ENCODE measurements at places on chromosomes 16 and 17.

GRCh38 chr16:1309888-1310831 lies 724 bp downstream of the UBE2I start:
- no peak for DNase-seq

DNA sequence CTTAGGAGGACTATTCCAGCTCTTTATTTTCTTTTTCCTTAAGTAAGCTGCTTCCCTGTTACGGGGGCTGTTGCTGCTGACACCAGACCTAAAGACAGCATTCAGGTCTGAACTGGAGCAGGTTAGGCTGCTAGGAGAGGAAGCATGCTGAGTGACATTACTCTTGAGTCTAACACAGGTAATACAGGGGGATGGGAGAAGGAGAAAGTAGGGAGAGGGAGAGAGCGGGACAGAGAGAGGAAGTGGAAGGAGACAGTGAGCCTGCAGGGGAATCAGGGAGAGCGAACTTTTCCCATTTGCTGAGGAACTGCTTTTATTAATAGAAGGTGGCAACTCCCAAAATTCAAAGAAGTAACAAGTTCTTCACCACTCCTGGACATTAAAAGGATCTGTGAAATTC lies 130.9 kb downstream of the PARN start:
- no peak for DNase-seq

GRCh38 chr17:51741458-51741857 lies 417.1 kb downstream of the CA10 start:
- DNase-seq, result peak; percentile 16

GRCh38 chr17:67216578-67217320 lies 28.2 kb downstream of the HELZ start:
- DNase-seq, result no peak

DNA sequence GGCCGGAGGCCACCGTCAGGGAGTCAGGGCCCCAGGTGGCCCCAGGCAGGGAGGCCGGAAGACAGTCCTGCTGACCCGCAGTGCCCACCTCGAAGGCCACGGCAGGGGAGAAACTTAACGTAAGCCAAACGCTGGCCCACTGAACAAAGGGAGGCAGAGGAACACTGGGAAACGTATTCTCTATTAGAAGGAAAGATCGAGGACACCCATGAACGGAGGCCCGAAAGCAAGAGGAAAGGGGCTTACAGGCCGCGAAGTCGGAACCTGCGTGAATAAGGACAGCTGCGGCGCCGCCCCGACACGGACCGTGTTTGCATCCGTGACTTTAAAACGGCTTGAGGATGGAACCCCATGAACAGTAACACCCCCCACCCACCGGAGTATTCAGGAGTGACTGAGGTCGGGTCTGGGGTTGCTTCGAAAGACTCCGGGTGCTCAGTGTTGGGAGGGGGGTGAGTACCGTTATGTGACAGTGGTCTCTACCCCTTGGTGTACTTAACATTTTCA lies 102.4 kb upstream of the METRNL start:
- DNase-seq, result no peak

GRCh38 chr16:83366228-83366627 lies 441.6 kb upstream of the HSBP1 start:
- DNase-seq, result no peak

DNA sequence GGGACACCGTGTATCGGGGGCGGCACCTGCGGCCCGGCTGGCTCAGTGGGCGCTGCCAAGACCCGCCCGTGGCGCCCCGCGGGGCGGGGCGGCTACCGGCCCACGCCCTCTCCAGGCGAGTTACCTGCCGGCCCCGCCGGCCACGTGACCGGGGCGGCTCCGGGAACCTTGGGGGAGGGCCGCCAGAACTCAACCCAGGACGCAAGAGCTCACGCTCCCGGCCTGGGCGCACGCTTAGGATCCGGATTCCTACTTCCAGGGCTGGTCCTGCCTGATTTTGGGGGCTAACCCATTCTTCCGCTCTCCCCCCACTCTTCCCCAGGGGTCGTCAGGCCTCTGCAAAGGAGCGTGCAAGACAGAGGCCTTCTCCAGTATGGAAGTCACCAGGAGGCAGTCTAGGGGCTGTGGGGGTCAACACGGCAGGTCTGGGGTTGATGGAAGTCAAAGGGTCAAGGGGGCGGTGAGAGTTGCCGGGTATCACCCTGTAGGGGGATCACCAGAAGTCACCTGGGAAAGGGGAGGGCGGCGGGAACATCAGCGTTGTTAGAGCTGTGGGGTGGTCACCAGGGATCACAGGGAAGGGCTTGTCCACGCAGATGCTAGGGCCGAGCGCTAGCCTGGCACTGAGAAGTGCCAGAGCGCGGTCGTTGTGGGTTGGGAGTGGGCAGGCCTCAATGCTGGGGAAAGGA lies 354 bp upstream of the ESRP2 start:
- DNase-seq, result peak; percentile 82

- no peak for DNase-seq
Measured at GRCh38 chr16:73062743-73063733, 15.1 kb upstream of the ZFHX3 start.

DNA sequence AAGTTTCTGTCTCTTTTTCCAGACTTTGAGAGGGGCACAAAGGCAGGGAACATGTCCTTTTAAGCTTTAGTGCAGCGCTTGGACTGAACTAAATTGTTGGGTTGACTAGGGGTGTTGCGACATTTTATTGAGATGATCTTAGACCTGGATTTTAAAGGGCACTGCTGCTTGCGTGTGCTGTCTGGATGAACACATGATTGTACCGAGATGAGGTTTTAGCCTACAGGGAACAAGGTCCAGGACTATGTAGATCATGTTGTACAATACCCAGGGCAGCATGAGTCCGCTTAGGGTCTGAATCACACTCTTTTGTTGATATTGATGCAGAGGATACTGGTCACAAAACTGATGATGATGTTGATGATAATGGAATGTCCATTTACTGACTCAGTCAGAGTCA lies 5.2 kb upstream of the RGS9 start:
- DNase-seq, result no peak

DNA sequence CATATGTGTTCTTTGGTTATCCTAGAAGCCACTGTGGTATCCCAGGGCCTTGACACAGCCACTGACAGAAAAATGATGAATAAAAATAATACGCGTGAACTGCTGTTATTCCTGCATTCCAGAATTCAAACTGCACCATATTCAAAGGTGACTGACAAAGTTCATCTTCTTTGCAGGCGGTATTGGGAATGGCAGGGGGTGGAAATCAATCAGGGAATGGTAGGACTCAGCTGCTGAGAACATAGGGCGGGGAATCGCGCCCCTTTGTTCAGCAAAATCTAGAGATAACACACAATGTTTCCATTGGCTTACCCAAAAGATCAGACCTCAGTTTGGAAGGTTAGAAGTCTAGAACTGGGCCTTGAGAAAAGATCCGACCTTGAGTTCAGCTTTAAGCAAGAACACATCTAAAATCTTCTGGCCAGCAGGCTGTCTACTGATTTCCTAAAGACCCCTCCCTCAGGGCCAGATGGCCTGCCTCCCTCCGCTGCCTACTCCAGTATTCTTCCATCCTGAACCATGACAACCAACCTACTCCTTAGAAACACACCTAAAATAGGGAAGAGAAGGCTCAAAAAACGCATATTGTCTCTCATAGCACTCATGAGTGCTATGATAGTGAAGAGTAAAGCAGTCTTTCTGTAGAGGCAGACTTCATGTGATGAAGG lies 34.1 kb downstream of the CDK5R1 start:
- no peak for DNase-seq

- no peak for DNase-seq
Measured at GRCh38 chr17:20975566-20975965, 67.2 kb downstream of the USP22 start.

DNA sequence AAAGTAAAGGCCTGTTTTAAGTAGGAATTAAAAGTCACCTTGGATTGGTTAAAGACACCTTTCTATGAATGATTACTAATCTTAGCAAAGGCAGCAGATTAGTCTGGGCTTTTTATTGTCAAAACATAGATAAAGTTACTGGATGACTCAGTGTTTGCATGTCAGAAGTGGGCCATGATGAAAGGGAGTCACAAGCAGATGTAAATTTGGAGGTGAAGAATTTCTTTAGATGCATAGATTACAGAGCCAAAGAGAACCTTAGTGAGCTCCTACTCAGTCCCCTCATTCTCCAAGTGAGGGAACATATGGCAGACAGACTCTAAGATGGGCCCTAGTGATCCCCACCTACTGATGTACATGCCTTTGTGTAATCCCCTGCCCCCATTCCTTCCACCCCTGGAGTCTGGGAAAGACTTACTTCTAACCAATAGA lies 124.5 kb downstream of the HS3ST3A1 start:
- DNase-seq, result no peak

DNA sequence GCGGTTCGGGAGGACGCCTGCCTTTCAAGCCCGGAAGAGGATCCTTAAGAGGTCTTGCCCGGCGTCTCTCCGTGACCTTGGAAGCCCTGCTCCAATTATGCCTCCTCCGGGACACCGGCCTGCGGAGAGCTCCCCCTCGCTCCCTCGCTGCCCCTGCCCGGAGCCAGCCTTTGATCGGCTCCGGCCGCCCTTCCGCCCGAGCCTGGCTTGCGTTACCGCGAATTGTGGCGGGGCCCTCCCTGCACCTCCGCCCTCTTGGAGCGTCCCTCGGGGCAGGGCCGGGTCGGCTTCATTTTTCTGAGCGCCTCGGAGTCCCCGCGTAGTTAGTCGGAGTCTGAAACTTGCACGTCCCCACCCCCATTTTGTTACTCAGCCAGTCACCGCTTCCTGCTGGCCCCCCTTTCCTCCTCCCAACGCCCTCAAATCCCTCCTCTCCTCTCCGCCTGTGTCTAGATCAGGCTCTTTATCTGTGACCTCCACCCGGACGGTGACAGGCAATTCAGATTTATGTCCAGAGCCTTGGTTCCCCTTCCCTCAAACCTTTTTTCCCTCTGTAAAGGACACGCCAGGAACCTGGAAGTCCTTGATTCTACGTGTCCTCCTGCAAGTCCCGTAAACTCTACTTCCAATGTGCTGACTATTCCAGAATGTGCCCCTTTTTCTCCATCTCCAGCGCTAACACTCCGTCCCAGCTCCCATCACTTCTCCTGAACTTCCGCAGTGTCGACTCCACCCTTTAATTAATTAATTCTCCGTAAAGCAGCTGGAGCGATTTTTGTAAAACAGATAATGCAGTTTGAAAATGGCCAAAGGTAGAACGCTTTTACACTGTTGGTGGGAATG lies 569 bp upstream of the RABEP2 start:
- DNase-seq, result peak; percentile 73

DNA sequence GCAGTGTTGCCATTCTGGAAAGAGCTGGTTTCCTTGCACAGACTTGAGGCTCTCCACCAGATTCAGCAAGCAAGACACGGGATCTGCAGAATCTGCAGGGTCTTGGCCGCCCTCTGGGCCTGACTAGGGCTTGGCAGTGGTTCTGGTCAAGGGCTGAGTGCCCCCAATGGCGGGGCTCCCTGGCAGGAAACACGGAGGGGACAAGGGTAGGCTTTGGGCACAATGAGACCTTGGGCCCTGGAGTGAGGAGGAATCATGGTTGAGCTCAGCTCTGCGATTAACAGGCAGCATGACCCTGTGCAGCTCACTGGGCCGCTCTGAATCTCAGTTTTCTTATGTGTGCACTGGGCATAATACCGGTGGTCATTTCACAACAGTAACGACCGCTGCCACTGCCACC lies 249.9 kb downstream of the GSG1L start:
- DNase-seq, result no peak

DNA sequence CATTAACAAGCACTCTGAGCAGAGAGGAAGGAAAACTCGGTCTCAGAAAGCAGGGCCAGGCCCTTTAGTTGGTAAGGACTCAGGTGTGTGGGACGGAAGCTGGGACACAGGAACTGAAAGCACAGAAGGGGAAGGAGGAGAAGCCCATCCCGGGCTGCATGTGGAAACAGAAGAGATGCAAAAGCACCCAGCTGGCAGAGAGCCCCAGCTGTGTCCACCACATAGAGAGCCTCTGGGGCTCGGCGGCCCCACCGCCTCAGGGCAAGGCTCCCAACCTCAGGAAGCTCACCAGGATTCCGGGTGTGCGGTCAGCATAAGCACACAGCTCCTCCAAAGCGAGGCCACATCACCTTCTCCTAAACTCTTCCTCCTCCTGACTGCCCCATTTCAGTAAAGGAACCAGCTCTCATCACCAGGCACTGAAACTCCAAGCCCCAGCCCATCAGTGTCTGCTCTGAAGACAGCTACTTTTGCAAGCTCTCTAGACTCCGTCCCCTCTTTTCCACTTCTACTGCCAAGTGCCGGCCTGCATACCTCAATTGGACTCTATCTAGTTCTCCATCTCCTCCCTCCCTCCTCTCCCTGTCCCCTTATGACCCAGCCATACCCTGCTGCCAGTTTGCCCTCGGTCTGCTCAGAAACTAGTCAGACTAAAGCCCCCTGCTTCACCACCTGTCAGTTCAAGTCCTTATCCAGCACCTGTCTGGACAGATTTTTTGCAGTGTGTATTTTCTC lies 6.0 kb downstream of the ST3GAL2 start:
- no peak for DNase-seq

- DNase-seq, result no peak
Measured at GRCh38 chr17:44628243-44629188, 27.8 kb upstream of the MEIOC start.

DNA sequence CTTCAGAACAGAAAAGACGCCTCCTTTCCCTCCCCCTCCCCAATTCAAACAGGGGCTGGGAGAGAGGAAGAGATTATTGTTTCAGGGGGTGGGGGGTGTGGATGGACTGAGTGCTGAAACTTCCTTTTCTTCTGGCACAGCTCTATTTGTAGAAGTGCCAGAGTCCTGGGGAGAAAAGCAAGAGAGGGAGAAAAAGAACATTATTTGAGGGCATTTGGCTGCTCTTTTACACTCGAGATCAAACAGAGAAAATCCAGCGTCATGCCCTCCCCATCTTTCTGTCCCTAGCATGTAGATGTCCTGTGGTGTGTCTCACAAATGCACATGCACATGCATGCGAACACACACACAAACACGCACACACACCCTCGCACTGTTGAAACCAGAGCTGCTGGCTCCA lies 13.0 kb downstream of the ARL4D start:
- DNase-seq, result no peak

DNA sequence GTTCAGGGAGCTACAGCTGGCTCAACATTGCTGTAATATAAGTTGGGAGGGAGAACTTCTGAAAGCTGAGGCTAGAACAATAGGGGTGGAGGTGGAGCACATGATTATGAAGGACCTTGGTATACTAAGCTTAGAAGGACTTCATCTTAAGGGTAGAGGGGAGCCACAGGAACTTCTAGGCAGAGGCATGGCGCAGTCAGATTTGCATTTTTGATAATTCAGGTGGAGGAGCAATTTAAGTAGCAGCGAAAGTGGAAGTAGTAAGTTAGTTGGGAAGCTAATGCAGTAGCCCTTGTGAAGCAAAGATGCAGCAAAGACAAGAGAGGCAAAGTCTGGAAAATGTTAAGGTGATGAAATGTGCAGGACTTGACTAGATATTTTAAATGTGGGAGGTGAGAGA lies 144.1 kb downstream of the SPECC1 start:
- no peak for DNase-seq

DNA sequence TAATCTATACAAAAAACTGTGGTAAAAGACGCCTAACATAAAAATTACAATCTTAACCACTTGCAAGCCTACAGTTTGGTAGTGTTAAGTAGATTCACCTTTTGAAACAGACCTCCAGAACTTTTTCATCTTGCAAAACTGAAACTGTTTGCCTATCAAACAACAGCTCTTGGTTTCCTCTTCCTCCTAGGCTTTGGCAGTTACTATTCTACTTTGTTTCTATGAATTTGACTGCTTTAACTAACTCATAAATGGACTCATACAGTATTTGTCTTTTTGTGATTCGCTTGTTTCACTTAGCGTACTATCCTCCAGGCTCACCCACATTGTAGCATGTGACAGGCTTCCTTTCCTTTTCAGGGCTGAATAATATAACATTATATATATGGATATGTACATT lies 97.0 kb downstream of the PRKCA start:
- no peak for DNase-seq

Measured in NCI-H345 (cell line).